Mucosa of gallbladder (tissue), 1 donor: ENCODE measurements at places on chromosomes 4 and X. TPM values are rescaled to one million over a fixed set of nuclear protein-coding genes. Genes with fewer than 3 reads are reported as not detected.
A peak's percentile ranks its signal among the peaks of the same experiment; 100 is the strongest.

The SAGE1 gene
- not detected for total RNA-seq

The SMARCA1 gene
- total RNA-seq: 28.8 TPM

The AWAT2 gene
- not detected for total RNA-seq

The SUV39H1 gene
- 4.5 TPM for total RNA-seq

The GABRE gene
- 85.0 TPM for total RNA-seq

The GAB1 gene
- total RNA-seq: 47.9 TPM

The AREG gene
- total RNA-seq: 9.9 TPM

The TMEM144 gene
- 18.3 TPM for total RNA-seq

The ATP1B4 gene
- total RNA-seq: not detected

- peak; percentile 86 for DNase-seq
Measured at GRCh38 chr4:94406668-94407437, 44.9 kb upstream of the PDLIM5 start.

DNA sequence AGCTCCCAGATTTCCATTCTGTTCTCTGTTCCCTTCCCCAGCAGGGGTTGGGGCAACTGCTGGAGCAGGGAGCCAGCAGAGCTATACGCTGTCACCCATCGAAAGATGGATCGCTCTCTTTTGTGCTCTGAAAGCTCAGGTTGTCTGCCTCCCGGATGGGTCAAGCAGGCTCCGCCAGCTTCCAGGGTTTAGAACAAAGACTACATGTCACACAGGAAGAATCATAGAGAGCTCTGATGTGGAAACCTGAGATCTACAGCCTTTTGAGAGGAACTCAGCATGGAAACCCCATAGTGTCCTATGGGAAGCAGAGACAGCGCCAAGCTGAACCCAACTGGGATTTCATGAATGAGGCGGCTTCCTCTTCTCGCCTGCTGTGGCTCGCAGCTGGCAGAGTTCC is 205.4 kb downstream of the HS3ST1 start:
- no peak for DNase-seq

GRCh38 chr4:55808186-55808585 is 11.4 kb upstream of the EXOC1L start:
- DNase-seq: no peak

DNA sequence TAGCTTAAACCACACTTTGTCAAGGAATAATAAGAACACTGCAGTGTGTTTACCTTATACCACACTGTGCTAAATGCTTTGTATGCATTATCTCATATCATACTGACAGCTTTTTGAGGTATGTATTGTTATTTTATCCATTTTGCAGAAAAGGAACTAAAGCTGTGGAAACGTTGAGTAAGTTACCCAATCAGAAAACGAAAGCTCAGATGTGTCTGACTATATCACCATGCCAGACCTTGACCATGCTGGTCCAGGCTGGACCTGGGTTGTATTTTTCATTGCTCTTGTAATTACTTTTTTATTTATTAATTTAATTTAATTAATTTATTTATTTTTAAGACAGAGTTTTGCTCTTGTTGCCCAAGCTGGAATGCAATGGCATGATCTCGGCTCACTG is 2.1 kb downstream of the HSD17B11 start:
- no peak for DNase-seq

DNA sequence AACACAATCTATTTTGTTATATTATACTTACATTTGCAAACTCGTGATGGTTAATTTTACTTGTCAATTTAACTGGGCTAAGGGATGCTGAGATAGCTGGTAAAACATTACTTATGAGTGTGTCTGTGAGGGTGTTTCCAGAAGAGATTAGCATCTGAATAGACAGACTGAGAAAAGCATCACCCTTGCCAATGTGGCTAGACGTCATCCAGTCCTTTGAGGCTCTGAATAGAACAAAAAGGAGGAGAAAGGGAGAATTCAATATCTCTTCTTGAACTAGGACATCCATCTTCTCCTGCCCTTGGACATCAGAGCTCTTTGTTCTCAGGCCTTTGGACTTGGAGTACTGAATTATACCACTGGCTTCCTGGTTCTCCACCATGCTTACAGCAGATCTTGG is 154.6 kb downstream of the EPHA5 start:
- DNase-seq: no peak

DNA sequence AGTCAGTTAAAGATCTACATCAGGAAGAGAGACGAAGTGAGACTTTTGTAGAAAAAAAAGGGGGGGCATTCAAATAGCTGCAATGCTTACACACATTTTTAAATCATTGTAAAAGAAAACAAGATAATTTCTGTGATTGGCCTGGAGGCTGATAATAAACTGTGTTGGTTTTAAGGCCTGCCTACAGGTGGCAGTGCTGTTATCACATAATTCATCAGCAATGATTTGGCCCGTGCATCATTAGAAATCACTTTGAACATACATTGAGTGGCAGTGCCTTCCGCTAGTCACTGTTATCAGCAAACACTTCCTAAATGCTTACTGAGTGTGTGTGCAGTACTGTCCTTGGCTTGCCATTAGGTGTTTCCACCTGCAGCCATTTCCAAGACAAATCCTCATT is 831.9 kb downstream of the TRIML1 start:
- DNase-seq: no peak

- no peak for DNase-seq
Measured at GRCh38 chrX:139971394-139971749, 6.1 kb upstream of the CXorf66 start.

DNA sequence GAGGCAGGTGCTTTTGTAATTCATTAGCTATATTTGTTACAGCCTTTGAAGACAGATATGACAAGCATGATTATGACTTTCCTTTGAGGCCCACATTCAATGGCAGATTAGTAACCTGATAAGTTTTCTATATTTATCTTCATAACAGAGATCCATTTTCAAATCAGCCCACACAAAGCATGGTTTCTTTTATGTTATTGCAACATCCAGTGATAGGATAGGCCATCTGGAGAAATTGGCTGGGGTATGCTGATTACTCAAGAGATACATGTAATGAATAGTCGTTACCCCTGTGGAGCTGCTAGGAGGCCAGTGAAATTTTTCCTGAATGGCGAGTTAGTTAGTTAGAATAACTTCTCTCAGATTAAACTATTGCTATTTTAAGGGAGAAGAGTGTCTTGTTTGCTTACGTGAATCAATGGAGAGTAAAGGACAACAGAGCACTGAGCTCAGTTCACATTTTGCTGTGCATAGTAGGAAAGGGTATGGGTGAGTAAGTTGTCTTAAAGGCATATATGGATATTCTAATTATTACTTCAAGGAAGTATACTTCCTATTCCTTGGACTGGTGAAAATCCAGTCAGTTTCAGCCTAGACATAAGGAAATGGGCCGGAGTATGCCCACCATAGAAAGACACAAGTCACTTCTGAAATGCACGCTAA is 79.2 kb upstream of the DKK2 start:
- no peak for DNase-seq

DNA sequence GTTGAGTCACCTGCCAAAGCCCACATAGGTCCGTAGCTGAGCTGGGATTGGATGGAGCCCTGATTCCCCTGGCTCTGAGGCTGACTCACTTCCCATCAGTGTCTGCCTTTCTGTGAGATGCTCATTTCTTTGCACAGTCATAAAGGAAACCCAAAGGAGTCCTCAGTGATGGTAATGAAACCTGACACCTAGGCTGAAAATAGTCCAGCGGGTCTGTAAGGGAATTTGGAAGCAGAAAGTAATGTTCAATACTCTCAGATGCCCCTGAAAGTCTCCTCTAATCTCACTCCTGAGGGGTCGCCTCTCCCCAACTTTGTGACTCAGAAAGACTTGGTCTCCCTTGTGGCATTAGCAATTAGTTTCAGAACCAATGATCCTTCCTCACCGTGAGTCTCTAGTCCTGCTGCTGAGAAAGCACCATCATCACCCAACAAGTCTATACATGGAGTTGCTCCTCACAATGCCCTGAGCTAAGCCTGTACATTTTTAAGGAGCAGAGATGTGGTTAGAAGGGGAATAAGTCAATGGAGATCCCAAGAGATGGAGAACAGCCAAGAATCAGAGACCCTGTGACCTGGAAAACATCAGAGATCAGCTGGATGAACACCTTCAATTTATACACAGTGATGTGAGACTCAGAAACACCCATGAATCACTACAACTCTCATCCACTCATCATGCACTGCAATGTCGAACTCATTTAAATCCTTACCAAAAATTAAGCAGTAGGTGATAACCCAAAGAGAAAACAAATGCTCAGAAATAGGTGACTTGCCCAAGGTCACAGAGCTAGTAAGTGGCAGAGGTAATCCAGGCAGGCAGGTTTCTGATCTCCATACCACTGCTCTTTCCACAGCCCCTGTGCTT is 219.0 kb upstream of the CPEB2 start:
- DNase-seq: no peak

DNA sequence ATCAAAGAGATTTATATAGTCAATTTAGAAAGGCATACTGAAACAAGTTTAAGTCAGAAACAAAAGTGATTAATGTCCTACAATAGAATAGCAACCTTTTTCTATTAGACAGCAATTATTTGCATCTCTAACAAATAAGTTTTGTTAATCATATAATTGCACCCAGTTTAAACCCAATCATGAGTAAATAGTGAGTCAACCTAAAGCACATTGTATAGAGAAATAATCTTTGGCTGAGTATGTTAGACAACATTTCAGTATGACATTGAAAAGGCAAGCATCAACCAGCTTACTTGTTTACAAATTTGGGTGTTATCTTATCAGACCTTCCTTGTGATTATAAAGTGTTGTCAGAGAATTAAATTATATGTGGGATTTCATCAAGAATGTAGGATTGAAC is 209.5 kb downstream of the IL15 start:
- no peak for DNase-seq

- no peak for DNase-seq
Measured at GRCh38 chr4:61605984-61606383, 405.9 kb downstream of the ADGRL3 start.

DNA sequence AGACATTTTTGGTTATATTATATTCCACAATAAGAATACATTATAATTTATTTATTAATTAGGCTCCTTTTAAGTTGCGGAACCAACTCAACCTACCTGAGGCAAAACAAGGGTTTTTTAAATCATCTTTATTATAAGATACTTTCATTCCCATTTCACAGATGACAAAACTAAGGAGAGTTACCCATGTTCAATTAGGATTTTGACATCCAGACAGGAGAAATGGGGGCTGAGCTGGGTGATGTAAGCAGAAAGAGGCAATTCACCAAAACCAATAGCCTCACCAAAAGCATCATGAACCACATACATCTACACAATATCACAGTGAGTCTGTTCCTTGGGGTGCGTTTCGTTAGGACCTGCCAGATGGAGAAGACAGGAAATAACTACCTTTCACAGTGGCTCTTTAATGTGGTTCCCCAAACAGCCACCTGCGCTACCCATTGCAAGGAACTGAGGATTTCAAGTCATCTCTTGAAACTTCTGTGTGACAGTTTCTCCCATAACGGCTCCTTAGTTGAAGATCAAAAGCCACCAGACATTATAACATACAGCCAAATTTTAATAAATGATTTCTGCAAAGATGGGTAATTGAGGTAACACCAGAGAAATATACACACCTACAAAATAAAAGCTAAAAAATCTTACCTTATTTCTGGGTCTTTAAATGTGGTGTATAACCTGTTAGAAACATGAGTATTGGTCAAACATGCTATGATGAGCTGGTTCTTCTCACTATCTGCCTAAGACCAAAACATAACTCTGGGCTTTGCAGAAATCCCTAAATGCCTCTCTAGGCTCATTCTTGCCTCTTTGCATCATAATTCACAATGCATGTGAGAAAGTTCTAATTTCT is 190.6 kb upstream of the LEF1 start:
- DNase-seq: no peak

GRCh38 chrX:18542131-18542530 is 116.7 kb downstream of the CDKL5 start:
- DNase-seq: no peak

DNA sequence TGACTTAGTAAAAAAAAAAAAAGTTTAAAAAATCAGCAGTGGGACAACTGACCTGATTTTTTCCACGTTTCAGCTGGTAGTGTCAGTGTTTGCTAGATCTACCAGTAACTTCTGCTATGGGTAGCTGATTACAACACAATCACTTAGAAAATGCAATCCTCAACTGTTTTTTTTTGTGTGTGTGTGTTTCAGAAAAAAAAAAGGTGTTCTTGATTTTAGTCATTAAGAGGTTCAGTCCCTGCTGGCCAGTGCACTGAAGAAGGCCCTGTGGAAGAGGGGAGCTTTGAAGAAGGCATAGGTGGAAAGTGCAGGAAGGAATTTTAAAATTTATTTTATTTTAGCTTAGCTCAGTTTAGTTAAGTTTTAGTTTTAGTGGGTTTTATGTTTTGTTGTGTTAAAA is 46.9 kb downstream of the SH2D1A start:
- DNase-seq: no peak

DNA sequence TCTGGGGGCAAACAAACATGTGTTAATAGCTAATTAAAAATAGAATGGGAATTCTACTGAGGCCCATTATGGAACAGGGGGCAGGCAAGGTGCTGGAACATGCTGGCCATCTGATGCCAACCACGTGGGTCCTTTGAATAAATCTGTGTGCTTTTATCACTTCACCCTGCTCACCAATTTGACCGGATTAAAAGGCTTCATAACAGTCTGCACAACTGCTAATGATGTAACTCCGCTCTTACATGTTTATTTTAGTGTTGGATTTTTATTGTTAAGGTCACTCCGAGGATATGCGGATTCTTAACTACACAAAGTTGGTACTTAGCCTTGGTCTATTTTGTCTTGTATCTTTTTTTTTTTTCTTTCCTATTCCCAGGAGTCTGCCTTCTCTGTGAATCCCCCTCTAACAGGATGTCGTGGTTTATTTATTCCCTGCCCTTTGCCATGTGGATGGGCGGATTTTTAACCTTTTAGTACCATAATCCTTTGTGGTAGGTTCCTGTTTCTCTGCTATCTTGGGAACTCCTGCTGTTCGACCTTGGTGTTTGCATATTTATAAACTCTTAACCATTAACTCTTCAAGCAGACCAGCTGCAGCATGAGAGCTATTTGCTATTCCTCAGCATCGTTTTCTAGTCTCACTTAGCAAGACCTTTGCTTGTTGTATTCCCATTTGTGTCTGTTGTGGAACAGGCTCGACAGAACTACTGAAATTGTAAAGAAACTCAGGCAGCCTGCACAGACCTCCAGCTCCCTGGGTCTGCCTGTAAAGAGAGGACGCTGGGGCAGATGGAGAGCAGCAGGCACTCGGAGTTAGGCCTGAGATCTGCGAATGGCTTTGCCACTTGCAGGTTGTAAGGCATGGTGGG is 38.0 kb downstream of the TRIM2 start:
- DNase-seq: no peak

DNA sequence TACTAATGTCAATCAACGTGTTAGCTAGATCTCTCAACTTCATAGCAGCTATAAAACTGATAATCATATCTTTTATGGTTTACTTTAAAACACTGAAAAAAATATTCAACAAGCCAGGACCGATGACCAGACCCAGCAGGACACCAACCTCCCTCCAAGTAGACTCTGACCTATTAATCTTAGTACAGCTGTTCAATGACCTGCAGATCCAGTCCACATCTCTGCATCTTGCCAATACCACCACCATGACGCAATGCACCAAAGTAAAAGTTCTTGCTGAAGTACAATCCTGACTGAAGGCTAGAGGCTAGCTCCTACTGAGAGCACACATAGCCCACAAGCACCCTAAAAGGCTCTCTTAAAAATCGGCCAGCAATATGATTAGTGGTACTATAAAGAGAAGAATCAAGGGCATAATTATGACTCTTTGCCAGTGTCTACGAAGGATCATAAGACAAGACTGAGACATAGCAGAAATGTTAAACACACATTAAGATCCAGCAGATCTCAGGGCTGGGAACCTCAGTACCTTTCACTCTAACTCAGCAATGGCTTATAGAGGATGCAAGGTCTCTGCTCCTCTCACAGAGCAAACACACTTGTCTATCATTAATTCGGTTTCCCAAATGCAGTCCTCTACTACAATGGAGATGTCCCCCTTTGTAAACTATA is 7.6 kb downstream of the MED14 start:
- DNase-seq: no peak
